ENCODE measurements at places on chromosomes 6 and 20.

GRCh38 chr20:2576317-2576727 lies 39.9 kb downstream of the TMC2 start:
- H3K27ac ChIP-seq: no peak overlapping the region
- no peak overlapping the region for H3K4me3 ChIP-seq
- no peaks in the 10 kb centered on the region for H3K4me1 ChIP-seq
- peaks cover 47% of the 10 kb centered on the region for H3K27me3 ChIP-seq

DNA sequence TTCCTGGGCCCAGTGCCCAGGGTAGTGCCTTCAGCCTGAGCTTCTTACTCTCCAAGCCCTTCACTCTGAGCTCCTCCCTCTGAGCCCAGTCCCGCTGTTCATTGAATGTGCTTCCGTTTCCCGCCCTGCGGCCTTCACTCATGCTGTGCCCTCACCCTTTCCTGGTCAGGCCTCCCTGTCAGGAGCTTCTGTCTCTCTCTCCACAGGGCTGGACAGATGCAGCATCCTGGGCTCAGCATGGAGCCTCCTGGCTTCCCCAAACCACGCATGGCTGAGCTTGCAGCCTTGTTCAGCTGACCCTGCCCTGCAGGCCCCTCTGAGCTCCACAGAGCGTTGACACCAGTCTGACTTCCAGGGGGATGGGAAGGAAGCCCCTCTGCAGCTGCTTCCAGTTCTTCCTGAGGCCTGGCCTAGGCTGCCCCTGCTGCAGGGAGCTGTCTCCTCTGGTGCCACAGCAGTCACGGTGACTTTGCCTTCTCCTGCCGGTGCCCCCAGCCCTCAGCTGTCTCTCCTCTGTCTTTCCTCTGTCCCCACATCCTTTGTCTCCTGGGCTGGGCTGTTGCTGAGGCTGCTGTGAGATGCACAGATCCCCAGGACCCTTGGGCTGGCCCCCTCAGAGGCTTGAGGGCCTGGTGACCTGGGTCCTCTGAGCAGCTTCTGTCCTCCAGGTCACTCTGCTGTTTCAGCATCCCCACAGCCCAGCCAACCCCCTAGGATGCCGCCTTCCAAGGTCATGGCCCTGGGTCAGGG lies 7.9 kb upstream of the MYT1 start:
- peaks cover 19% of the 10 kb centered on the region for H3K27me3 ChIP-seq
- no peaks in the 10 kb centered on the region for H3K36me3 ChIP-seq

DNA sequence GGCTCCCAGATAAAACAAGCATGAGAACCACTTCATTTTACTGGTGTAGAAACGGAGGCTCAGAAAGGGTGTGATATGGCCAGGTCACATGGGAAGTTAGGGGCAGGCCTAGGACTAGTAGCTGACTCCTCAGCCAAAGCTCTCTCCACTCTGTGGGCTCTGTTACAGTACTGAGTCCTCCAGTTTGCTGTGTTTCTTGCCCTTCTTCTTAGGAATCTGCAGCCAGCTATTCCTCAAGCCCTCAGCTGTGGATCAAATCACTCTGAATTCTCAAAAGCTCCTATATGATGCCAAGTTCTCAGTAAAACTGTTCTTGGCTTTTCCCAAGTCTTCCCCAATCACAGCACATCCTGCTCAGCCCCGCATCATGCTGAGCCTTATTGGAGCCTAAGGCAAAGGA lies 42.5 kb upstream of the ADGRF1 start:
- H3K4me1 ChIP-seq: no peaks in the 10 kb centered on the region
- no peak for DNase-seq
- H3K27ac ChIP-seq: no peak overlapping the region

GRCh38 chr6:134029495-134030455 lies 22.6 kb downstream of the SLC2A12 start:
- no peak overlapping the region for H3K27ac ChIP-seq
- H3K36me3 ChIP-seq: no peaks in the 10 kb centered on the region
- H3K27me3 ChIP-seq: no peaks in the 10 kb centered on the region
- no peak for DNase-seq

- H3K27me3 ChIP-seq: peaks cover 53% of the 10 kb centered on the region
- no peak for DNase-seq
- no peaks in the 10 kb centered on the region for H3K4me1 ChIP-seq
- H3K27ac ChIP-seq: no peak overlapping the region
- no peaks in the 10 kb centered on the region for H3K36me3 ChIP-seq
- H3K4me3 ChIP-seq: no peak overlapping the region
Measured at GRCh38 chr6:44286747-44287146, 16.5 kb downstream of the TMEM151B start.

- no peak overlapping the region for H3K27ac ChIP-seq
- peaks cover 5% of the 10 kb centered on the region for H3K36me3 ChIP-seq
- peaks cover 29% of the 10 kb centered on the region for H3K4me1 ChIP-seq
- H3K27me3 ChIP-seq: no peaks in the 10 kb centered on the region
- H3K4me3 ChIP-seq: no peak overlapping the region
Measured at GRCh38 chr6:27804851-27805250, 107.3 kb downstream of the OR2B2 start.

DNA sequence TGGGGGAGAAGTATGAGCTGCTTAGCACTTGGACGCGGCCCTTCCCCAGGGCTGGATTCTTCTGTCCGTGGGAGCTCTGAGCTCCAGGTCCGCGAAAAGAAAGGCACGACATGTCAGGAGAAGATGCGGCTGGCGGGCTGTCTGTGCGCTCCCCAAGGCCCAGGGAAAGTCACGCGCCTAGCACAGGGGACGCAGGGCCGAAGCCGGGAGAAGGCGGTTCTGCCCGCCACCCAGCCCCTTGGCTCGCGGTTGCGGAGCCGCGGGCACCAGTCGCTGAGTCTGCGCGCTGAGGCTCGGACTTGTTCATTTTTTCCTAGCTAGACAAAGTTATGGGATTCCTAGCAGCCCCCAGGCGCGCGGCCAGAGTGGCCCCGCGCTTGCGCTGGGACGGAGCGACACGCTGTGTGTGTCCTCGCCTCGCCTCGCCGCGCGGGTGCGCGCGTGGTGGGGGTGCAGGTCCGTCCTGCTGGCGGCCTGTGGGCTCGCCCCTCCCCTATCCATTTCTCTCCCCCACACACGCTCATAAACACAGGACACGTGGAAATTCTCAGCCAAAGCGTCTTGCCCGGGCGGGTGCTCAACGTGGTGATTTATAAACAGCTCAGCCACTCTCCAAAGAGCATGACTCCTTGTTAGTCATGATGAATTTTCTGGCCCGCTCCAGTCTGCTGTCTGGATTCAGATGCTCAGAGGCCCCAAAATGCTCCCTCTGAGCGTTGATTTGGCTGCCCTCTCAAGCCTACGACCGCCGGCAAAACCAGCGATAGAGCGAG lies 1.9 kb upstream of the POU3F2 start:
- peaks cover 51% of the 10 kb centered on the region for H3K4me1 ChIP-seq
- H3K36me3 ChIP-seq: no peaks in the 10 kb centered on the region
- no peak for DNase-seq
- peak overlapping the region; percentile 76 for H3K4me3 ChIP-seq
- H3K27ac ChIP-seq: peak overlapping the region; percentile 25

- peaks cover 29% of the 10 kb centered on the region for H3K4me1 ChIP-seq
- no peaks in the 10 kb centered on the region for H3K36me3 ChIP-seq
- H3K27me3 ChIP-seq: no peaks in the 10 kb centered on the region
- no peak for DNase-seq
- no peak overlapping the region for H3K27ac ChIP-seq
- H3K4me3 ChIP-seq: no peak overlapping the region
Measured at GRCh38 chr6:11497881-11498280, 39.7 kb upstream of the TMEM170B start.

DNA sequence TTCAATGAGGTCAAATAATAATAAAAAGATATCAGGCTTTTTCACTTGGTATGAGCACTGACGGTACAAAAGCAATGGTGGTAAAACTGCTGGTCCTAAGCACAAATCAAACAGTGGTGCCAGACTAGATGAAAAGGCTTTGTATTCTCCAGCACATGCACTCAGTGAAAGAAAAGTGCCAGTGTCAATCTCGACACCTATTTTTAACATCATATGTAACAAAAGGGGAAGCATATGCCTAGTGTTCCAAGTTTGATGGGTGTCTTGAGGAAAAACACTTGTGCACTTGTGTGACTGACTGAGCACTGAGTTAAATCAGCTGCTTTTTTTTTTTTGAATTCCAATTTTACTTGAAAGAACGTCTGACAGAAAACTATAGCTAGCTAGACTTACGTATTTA lies 27.3 kb downstream of the MED23 start:
- H3K4me1 ChIP-seq: no peaks in the 10 kb centered on the region
- no peak overlapping the region for H3K4me3 ChIP-seq
- H3K27ac ChIP-seq: no peak overlapping the region

GRCh38 chr20:48776306-48776705 lies 51.5 kb downstream of the PREX1 start:
- H3K36me3 ChIP-seq: peaks cover 43% of the 10 kb centered on the region
- no peaks in the 10 kb centered on the region for H3K27me3 ChIP-seq
- no peak for DNase-seq
- peak overlapping the region; percentile 86 for H3K27ac ChIP-seq

DNA sequence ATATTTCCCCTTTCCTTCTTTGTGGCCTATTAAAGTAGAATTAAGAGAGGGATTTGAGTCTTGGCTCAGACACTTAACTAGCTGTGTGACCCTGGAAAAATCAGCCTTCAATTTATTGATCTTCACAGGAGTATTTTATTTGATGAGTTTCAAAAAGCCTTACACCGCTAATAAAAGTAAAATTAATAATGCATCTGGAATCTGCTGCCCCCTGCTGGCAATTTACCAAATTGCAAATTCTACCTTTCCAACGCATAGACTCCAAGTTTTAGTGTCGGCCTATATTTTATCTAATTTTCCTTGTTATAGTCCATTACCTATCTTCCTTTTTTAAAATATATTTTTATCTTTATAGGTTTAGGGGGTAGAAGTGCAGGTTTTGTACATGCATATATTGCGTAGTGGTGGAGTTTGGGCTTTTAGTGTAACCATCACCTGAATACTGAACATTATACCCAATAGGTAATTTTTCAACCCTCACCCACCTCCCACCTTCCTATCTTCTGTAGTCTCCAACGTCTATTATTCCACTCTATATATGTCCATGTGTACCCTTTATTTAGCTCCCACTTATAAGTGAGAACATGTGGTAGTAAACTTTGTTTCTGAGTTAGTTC lies 46.3 kb downstream of the GOPC start:
- H3K36me3 ChIP-seq: no peaks in the 10 kb centered on the region
- H3K4me1 ChIP-seq: peaks cover 6% of the 10 kb centered on the region
- H3K27ac ChIP-seq: no peak overlapping the region
- H3K27me3 ChIP-seq: no peaks in the 10 kb centered on the region
- peak; percentile 62 for DNase-seq

DNA sequence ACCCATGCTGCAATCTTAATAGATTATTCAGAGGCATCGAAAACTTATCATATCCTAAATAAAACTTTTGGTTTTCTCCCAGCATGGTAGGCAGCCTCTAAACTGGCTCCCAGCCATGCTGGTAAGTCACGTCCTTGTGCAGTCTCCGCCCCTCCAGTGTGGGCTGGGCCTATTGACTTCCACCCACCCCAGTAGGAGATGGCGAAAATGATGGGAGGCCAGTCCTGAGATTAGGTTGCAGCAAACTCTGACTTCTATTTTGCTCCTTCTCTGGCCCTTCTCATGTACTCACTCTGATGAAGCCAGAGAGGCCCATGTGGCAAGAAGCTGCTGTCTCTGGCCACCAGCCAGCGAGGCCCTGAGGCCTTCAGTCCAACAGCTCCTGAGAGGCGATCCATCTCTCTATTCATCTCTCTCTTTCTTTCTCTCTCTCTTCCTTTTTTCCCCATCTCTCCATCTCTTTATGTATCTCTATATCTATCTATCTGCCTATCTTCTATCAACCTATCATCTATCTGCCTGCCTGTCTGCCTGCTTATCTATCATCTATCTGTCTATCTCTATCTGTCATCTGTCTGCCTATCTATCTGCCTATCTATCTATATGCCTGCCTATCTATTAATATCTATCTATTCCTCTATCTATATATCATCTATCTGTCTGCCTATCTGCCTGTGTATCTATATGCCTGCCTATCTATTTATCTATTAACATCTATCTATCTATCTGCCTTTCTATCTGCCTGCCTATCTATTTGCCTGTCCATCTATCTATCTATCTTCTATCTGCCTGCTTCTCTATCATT lies 52.7 kb upstream of the STX16 start:
- no peaks in the 10 kb centered on the region for H3K4me1 ChIP-seq
- no peak overlapping the region for H3K4me3 ChIP-seq
- no peak overlapping the region for H3K27ac ChIP-seq
- DNase-seq: no peak

DNA sequence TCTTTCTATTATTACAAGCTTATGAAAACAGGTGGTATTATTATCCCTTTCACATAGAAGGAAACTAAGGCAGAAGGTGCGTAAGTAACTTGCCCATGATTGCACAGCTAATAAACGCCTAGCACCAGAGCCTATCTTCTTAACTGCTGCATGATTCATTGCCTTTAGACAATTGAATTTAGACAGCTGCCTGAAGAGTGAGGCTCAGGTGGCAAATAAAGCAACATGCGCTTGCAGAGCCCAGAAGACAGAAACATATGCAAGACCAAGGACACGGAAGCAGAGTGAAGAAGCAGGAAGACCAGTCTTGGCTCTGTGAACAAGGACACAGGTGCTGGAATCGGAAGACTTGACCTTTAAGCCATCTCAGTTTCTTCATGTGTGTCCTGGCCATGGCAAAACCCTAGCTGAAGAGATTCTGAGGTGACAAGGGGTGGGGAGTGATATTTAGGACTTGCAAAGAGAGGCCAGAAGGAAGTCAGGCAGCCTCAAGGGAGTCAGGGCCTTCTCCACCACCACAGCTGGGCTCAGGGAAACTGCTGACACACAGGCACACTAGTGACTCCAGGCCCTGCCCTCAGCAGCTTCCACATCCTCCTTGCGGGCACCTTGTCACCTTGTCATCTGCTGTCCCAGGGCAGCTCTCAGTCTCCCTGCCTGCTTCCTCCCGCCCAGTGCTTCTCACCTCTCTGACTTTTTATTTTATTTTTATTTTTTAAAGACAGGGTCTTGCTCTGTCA lies 91.7 kb upstream of the SLC22A16 start:
- no peak overlapping the region for H3K4me3 ChIP-seq
- no peaks in the 10 kb centered on the region for H3K27me3 ChIP-seq
- no peak overlapping the region for H3K27ac ChIP-seq
- no peaks in the 10 kb centered on the region for H3K36me3 ChIP-seq
- H3K4me1 ChIP-seq: no peaks in the 10 kb centered on the region

GRCh38 chr20:36400909-36401735 lies 95.0 kb downstream of the DLGAP4 start:
- H3K4me1 ChIP-seq: no peaks in the 10 kb centered on the region
- H3K27me3 ChIP-seq: peaks cover 20% of the 10 kb centered on the region
- H3K4me3 ChIP-seq: no peak overlapping the region
- no peaks in the 10 kb centered on the region for H3K36me3 ChIP-seq
- no peak overlapping the region for H3K27ac ChIP-seq
- no peak for DNase-seq

GRCh38 chr6:13163161-13163944 lies 165.0 kb downstream of the TBC1D7 start:
- no peak overlapping the region for H3K4me3 ChIP-seq
- H3K4me1 ChIP-seq: no peaks in the 10 kb centered on the region
- no peaks in the 10 kb centered on the region for H3K36me3 ChIP-seq
- H3K27me3 ChIP-seq: peaks cover 6% of the 10 kb centered on the region
- H3K27ac ChIP-seq: no peak overlapping the region
- DNase-seq: no peak
